ENCODE measurements at places on chromosomes 5 and 9.

DNA sequence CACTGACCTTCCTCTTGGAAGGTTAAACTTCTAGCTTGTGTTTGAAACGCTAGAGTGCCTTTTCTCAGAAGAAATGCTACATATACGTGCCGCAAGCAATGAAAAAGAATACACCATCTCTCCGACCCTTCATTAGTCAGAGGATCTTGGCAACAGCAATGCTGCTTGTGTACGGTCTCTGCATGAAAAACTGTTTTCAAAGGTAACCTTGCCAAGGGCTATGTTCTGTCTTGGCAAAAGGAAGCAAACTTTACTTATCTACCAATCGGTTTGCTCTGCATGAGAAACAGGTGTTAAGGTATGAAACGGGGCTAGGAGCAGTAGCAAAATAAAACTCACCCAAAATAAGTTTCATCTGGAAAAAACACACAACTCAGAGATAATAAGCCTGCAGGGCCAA is 297.8 kb downstream of the FBXL17 start:
- no peak for DNase-seq

DNA sequence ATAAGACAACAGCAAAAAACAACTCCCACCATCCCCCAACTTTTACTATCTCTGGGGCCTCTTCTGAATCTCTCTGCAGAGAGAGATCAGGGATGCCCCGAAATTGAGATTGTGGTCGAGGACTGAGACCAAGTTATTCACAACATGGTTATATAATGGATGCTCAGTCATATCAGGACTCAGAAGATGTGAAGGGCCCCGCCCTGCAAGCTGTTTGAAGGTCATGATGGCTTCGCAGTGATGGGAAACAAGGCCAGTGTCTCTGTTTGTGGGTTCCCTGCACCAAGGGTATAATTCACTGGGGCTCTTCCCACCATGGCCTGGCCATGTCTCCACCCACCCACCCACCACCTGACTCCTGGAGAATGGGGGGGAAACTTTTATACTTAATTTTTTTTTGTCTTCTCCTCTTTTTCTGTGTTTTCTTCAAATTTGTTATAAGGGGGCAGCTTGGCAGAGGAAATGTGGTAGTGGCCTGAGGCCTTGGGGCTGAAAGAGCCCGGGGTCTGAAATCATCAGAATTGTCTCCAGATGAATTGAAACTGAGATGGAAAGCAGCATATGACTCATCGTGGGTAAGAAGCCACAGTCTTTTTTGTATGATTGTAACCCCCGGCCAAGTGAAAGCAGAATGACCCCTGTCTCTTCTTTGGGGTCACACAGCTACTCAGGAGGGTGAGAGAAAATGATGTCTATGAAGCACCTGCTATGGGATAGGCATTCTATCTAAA is 15.0 kb upstream of the TEX48 start:
- no peak for DNase-seq

DNA sequence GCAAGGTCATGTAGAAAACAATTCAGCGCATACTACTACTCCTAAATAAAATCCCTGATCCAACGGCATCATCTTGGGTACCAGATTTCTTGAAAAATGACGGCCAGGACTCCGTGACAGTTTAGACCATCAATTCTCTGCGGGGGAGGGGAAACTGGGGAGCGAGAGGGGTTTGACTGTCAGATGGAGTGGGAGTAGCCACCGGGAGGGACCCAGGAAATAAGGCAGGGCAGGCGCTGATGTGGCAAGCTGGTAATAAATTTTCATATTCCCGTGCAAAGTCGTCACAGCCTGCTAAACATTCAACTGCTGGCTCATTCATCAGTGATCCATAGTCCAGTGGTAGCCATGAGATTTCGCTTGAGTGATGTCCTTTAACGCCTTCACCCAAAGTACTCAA is 457 bp upstream of the CDH18 start:
- DNase-seq: no peak

DNA sequence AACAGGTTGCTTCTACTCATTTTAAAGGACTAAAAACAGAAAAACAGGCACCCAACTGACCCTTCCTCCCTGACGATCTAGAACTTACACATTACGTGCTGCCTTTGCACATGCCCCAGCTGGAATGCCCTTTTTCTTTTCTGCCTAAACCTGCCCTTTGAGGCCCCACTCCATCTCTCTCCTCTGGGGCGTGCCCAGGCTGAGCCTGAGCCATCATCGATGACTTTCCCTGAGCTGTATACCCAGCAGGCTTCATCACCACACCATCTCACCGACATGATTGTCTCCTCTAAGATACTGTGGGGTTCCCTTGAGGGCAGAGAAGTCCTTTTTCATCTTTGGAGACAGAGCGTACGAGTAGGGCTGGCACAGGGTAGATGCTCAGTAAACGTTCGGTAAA is 24.1 kb upstream of the GABBR2 start:
- no peak for DNase-seq

GRCh38 chr9:81150016-81150625 is 539.2 kb downstream of the TLE1 start:
- DNase-seq: no peak

All from kidney capillary endothelial cell (primary cell).